NCI-H526 (cell line): ENCODE measurements at places on chromosomes 2 and 18.

DNA sequence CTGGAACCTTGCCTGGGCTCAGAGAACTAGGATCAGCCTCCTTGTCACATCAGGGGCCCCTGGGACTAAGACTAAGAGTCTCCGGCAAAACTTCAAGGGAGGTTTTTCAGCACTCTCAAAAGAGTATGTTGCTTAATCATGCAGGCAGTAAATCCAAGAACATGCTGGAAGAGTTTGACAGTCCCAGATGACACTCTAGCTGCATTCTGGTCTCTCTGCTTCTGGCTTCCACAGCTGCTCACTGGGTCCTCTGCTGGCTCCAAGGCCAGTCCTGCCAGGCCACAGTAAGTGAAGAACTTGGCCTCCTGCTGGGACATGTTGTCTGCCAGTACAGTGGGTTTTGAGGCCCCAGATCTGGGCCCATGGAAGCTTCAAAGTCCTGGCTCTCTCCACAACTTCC, 45.2 kb upstream of the IL1RL1 start:
- DNase-seq, result no peak

DNA sequence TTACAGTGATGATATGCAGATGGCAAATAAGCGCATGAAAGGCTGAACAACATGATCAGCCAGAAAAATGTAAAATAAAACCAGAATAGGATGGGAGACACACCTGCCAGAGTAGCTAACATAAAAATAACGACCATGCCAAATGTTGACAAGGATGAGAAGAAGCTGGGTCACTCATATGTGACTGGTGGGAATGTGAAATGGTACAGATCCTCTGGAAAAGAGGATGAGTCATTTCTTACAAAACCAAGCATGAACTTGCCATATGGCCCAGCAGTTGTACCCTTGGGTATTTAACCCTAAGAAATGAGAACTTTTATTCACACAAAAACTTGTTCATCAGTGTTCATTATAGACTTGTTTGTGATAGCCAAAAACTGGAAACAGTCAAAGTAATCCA, 143.8 kb downstream of the SH3BP4 start:
- DNase-seq, result no peak

GRCh38 chr18:13136056-13136903, 82.3 kb upstream of the LDLRAD4 start:
- peak; percentile 5 for DNase-seq

GRCh38 chr2:239540174-239540573, 139.4 kb upstream of the HDAC4 start:
- DNase-seq, result no peak

DNA sequence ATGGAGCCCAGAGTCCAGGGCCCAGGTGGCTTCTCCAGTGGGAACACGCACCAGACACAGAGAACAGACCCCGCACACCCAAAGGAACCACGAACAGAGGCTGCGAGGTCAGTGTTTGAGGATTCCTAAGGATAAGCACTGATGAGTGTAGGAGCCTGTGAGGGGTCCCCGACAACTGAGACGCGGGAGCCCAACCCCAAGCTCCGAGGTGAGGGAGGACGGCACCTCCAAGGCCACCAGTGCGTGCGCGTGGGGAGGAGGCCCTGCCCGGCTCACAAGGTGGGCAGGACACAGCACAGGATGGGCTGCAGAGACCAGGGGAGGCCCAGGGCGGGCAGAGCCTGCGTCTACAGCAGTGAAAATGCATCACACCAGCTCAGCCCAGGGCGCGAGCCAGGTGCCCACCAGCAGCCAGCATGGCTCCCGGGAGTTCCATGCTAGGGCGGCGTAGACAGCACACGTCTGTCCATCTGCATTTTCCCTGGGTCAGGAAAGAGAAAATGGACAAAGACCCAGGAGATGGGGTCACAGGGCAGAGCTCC, 189.1 kb downstream of the EIPR1 start:
- no peak for DNase-seq

DNA sequence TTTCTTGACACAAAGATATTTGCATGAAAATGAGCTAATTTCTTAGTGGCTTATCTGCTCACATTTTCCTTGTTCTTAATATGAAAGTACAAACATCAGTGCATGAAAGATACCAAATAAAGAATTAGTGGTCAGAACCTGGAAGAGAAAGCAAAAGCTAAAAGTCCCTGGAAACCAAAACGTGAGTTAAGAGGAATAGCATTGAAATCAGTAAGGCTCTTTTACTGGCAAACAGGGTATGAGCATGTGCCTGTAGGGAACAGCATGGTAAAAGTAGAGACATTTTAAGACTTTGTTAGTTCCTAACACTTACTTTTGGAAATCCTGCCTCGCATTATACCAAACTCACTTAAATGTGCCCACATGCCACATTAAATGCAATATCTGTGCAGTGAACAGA, 31.9 kb upstream of the CWC22 start:
- no peak for DNase-seq

DNA sequence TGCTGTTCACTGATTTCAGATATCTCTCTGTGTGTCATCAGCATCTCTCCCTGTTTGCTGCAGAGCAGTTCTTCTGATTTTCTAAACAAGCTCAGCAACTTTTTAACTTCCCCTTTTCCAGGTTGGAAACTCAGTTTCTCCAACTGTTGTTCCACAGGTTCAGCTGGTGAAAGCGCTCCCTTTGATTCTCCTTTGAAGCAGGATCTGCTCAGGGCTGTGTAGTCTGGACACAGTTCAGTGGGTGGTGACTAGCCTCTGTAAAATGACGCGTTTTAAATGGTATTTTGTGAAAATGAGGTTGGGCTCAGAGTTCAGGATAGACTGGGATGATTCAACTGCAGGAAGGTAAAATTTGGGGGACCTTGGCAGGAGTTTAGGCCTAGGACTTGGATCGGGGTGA, 106.3 kb downstream of the TRIM43 start:
- no peak for DNase-seq

DNA sequence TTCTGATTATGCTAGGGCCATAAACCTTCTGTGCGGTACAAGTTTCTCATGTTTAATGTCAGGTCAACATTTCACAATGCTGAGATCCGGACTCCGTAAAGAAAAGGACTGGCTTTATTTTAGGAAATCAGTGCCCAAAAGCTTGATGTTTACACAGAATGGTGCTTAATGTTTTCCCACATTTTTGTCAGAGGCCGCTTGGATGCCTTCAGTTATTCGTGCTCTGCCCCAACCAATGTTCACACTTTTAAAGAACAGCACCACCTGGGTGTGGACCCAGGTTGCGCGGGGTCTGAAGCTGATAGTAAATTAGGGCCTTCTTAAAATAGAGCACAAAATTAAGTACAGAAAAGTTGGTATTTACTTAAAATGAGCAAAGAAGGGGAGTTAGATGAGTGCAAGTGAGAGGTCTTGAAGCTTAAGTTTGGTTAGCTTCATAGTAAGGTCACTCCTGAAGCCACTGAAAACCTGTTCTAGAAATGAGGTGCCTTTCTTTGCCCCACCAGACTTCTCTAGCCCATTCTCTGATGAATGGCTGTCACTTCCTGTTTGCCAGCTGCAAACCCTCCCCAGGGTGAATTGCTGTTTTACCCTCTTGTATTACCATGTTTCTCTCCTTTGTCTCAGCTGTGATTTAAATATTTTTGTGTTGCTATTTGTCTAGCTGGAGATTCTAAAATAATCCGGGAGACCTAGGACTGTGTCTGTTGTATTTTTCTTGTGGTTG, 20.5 kb downstream of the SLC3A1 start:
- no peak for DNase-seq

DNA sequence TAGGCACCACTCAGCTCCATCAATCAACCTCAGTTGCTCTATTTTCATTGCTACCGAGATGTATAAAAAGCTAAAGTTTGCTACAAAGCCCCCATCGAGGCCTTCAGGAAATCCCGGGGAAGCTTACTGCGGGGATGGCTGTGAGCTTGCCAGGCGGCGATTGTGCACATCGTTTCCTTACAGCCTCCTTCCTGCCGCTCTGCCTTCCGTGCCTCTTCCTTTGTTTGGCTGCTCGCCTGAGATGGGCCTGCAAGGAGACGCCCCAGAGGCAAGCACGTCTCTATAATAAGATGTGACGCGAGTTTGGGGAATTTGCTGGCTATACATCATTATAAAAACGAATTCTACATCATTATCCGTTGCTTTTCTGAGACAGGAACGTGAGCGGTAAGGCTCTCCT, 41.6 kb downstream of the DHRS9 start:
- no peak for DNase-seq

DNA sequence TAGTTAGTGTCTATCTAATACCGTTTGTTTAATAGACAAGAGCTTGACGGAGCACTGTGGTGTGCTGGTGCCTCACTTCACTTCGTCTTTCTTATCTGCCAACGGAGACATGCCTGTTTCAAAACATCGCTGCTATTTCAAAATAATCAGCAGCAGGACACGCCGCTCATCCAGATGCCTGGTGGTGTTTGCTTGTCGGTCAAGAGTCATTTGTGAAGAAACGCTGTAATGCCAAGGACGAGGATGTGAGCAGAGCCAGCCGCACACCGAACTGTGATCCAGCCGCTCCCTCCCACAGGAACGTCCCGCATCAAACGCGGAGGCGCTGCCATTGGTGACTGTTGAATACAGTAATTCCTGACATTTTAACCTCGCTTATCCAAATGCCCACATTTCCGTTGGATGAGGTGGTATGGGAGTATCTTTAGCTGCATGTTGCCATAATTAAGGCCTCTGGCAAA, 432.4 kb downstream of the FBXO15 start:
- no peak for DNase-seq

GRCh38 chr2:178270338-178270737, 76.0 kb downstream of the OSBPL6 start:
- no peak for DNase-seq

DNA sequence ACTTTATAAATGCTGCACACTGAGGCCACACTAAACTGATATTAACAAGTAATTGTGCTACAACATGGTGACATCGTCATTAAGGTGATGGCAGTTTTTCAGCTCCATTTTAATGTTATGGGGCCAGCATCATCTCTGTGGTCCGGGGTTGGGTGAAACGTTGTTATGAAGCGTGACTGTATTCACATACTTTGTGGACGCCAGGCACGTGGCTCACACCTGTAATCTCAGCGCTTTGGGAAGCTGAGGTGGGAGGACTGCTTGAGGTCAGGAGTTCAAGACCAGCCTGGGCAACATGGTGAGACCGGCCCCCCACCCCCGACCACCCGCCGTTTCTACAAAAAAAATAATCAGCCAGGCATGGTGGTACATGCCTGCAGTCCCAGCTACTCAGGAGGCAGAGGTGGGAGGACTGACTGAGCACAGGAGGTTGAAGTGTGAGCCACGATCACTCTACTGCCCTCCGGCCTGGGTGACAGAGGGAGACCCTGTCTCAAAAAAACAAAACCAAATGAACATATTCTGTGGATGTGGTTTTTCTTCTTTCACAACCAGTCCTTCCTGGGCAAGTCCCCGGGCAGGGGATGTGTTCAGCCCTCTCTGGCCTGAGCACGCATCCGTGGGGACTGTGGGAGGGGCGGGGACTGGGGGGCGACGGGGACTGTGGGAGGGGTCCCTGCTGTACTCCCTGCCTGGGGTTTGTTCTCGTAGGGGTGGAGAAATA, 12.9 kb upstream of the GAL3ST2 start:
- DNase-seq, result no peak

GRCh38 chr2:8475349-8476031, 206.4 kb upstream of the ID2 start:
- no peak for DNase-seq

DNA sequence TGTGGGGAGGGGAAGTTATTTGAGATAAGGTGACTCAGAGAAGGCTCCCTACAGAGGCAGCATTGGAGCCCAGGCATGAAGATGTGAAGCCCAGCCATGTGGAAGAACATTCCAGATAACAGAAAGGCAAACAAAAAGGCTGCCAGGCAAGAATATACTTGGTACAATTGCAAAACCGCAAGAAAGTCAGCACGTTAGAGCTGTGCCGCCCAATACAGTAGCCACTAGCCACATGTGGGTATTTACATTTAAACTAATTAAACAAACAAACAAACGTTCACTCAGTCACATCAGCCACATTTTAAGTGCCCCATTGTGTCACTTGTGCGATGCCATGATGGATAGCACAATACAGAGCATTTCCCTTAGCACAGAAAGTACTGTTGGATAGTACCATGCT, 179.6 kb downstream of the SATB2 start:
- no peak for DNase-seq

GRCh38 chr2:172109988-172110811, 7.5 kb upstream of the DLX2 start:
- DNase-seq, result no peak

GRCh38 chr2:282371-283263, 5.3 kb downstream of the ALKAL2 start:
- DNase-seq, result no peak

GRCh38 chr2:200396781-200397242, 90.3 kb downstream of the SPATS2L start:
- no peak for DNase-seq

- no peak for DNase-seq
These were observed 122.4 kb downstream of the PTGR3 start for GRCh38 chr18:75086494-75087034.

DNA sequence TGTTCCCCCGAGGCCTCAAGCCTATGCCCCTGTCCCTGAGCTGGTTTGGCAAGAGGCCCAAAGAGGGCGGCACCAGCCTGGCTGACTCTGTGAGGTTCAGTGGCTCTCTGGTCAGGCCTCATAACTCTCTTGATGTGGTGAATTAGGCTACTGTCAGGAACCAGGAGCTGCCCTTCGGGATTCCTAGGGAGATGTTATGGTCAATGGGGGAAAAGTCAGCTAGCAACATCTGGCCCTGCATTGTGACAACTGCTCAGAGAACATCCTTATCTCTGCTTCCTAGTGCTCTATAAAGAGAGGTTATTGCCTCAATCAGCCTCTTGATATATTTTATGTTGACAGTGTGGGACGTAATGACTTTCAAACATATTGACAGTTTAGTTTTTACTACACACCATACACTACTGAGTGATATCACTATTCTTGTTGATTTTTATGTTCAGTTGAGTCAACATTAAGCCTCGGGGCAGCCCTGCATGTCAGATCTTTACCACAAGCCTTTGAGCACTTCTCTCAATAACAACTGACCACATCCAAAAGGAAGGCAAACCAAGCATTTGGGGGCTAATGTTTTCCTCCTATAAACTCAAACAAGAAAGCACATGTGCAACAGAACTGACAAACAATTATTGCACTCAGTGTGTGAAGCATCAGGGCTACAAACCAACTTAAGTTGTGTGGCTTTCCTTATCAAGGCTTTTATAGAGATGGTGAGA, 448.3 kb upstream of the SLC14A2 start:
- DNase-seq, result no peak

- DNase-seq, result no peak
These were observed 70.6 kb upstream of the FAM110C start for GRCh38 chr2:116953-117352.

- no peak for DNase-seq
These were observed 382.2 kb downstream of the NBAS start for GRCh38 chr2:15178946-15179345.

GRCh38 chr2:238313289-238313990, 6.9 kb upstream of the TRAF3IP1 start:
- DNase-seq, result no peak

- no peak for DNase-seq
These were observed 47.1 kb downstream of the PRKCE start for GRCh38 chr2:45698554-45698953.

DNA sequence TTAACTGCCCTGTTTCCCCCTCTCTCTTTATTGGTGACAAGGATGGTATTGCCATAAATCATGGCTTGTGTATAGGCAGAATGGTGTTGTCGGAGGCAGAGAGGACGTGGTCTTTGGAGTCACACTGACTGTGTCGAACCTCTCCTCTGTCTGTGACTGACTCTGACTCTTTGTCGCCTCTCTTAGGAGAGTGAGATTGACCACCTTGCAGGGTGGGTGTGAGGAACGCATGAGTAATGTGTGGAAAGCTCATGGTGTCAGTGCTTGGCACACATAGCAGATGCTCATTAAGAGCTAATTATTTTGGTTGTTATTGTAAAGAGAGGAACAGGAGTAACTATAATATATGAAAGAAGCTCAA, 145.6 kb downstream of the TTC27 start:
- no peak for DNase-seq

GRCh38 chr2:195413422-195413821, 243.6 kb upstream of the SLC39A10 start:
- DNase-seq, result no peak
